ENCODE measurements at places on chromosomes 1 and 21.

GRCh38 chr1:156416993-156417392 lies 48.0 kb downstream of the RHBG start:
- DNase-seq, result no peak

- DNase-seq, result no peak
Measured at GRCh38 chr1:194055536-194055935, 869.1 kb upstream of the B3GALT2 start.

DNA sequence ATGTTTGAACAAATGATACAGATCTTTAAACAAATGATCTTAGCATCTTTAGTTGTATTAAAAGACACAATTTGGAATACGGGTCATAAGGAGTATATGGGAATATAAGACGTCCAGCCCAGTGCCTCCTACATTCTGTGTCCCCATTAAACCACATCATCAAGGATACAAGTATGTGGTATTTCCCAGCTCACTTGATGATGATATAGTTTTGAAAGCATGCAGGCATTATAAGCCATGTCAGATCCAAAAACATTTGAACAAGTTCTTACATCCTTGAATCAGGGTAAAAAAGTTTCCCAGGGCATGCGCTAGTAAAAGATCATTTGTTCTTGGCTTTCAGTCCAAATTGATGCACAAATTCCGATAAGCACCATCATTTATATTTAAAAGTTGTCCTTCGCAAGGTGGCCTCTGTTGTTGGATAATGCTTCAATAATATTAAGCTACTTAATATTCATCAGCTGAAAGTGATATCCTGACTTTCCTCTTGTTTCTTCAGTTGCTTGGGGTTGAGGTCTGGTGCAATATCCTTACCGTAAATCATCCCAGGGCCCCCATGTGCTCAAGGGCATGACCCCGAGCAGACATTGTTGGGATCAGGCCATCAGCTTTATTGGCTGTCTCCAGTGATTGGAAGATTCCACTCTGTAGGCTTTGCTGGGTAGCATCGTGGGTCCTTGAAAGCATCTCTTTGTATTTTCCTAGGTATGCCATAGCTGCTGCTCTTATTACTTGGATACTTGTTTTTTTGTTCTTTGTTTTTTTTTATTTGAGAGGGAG lies 61.8 kb downstream of the CENPF start:
- DNase-seq, result no peak

DNA sequence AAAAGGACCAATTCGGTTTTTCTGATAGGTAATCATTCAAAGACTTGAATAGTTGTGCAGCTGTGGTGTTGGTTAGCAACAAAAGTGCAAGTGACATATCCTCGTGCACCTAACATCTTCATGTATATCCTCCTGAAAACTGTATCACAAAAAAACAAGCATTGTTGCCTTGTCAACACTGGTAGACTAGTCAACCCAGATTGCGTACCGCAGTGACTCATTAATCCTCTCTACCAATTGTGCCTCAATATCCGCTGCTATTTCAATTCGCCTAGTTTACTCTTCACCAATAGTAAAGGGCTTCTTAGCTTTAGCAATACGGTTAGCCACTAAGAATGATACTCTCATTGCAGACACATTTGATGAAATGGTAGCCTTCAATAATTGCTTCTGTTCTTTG lies 3.5 kb downstream of the HHAT start:
- no peak for DNase-seq

GRCh38 chr21:45127937-45128336 lies 53.6 kb downstream of the ADARB1 start:
- DNase-seq, result no peak

GRCh38 chr1:95286479-95286878 lies 52.5 kb downstream of the RWDD3 start:
- DNase-seq, result no peak

DNA sequence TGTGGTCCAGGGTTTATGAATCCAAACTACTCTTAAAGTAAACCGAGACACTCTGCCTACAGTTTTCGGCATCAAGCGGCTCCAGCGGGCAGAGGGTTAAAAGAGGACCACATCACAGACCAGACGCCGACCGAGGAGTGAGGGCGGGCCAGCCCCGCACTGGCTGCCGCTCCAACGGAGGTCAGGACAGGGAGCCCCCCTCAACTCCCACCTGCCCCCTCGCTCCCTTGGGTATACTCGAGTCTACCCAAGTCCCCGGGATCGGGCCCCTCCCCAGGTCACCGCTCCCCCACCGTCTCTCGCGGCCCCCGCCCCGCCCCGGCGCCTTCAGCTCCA lies 312 bp downstream of the ARNT start:
- no peak for DNase-seq
